Vagina (tissue), 2 donors: ENCODE measurements at places on chromosomes 3 and 15.

DNA sequence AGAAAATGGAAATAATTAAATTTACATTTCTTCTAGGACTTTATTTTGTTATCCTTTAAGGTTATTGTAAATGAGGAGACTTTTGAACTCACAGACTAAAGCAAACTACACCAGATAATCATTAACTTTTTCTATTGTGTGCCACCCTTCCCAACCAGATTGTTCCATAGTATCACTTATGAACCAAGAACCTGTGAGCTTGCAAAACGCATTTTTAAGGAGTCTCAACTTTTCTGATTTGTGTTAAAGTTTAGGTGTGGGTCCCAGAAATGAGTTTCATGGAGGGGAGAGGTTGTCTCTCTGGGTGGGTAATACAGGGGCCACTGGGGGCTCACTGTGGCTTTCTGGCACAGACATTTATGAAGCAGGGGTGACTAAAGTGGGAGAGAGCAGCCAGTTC lies 75.7 kb downstream of the IGF1R start:
- DNase-seq = no peak

DNA sequence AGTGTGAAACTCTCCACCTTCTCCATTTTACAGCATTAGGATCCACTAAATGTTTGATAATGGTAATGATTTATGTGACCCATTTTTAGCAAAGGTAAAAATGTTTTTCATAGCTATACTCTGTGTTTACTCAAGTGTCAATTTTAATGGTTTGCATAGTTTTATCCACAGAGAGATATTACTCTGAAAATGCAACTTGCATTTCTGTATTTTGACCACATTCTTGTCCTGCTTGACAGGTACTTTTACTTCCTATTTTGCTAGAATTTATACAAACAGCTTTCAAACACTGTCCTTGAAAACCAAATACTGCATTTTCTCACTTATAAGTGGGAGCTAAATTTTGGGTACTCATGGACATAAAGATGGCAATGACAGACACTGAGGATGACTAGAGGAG lies 62.9 kb downstream of the SERPINI1 start:
- DNase-seq = no peak

DNA sequence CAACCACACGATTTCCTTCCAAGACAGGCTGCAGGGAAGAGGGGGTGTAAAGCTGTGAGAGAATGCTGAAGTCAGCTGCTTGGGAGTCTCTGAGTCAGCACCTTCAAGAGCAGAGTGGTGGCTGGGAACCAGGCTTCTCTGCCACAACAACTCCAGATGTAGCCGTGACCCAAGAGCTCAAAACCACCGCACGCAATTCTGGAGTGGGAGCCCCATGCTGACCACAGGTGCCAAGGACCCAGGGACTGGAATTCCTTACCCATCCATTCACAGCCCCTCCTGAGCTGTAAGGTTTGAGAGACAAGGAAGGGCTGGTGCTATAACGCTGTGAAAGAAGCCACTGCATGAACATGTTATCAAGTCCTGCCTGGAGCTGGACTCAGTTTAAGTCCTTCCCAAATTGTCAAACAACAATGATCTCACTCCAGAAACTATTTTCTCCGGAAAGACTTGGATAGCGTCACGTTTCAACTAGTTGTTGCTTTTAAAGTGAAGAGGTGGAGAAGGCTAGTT lies 61.4 kb downstream of the UMPS start:
- DNase-seq = no peak

DNA sequence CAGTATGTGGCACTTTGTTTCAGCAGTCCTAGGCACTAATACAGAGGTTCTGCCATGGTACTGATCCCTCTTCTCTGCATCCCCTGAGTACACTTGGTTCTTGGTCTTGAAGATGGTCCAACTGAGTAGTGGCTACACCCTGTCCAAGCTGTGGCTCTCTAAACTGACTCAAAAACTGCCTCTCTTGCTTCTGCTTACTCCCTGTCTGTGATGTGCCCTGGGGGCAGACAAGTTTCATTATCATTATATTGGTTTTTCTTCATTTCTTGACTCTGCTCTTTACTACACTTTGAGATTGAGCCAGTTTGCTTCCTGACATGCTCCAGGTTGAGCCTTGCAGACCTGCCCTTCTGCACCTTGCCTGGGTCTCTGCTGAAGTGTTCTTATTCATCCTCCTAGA lies 18.9 kb upstream of the ST3GAL6 start:
- DNase-seq = no peak

- DNase-seq = no peak
These were observed 810.6 kb upstream of the NR2F2 start for GRCh38 chr15:95519887-95520286.

DNA sequence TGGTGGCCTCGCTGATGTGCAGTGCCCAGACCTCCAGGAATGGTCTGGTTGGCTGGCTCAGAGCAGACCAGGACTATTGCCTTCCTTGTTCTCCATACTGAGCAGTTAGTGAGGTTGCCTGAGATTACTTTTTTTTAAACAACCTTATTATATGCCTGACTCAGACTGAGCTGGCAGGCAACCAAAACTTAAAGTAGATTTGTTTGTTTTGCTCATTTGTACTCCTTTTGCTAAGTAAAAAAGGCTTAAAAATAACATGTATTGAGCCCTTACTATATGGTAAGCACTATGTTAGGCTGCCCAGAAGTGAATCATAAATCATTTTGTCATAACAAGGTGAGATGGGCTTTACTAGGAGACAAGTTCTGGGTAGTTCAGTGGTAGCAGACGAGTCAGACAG lies 92.4 kb downstream of the GHSR start:
- no peak for DNase-seq

- DNase-seq = no peak
These were observed 129.6 kb downstream of the SEMA6D start for GRCh38 chr15:47846876-47847275.

DNA sequence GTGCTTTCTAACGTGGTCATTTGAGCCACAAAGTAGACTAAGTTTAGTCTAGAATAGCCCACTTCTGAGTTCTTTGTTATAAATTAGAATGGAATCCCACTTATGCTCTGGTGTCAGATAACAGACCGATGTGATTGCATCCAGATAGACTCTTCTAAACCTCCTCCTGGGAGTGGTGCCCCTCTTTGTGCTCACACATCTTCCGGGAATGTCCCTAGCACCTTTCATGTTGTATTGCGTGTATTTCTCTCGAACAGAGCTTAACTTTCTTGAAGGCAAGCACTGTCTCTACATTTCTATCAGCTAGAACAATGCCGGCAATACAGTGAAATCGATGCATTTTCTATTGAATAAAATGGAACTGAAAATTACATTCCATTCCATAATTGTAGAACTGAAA lies 23.0 kb downstream of the CP start:
- DNase-seq = no peak

GRCh38 chr15:39364721-39365120 lies 216.2 kb upstream of the THBS1 start:
- DNase-seq = no peak

GRCh38 chr15:69848551-69849231 lies 249.0 kb downstream of the TLE3 start:
- DNase-seq = no peak

DNA sequence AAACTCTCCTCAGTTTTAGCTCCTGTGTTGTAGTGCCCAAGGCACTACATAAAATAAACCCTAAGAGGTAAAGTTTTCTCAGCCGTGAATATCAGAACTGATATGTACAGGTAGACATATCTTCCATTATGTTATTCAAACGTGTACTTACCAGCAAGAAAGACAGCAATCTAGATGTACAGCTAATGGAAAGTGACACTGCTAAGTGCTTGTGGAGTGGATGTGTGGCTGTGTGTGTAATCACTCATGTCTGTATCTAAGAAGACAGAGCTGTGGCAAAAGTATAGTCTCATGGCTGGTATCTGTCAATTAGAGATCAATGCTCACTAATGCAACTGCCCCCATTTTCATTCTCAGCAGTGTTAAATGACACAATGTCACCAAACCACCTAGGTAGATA lies 101.3 kb downstream of the FMN1 start:
- DNase-seq = no peak

- peak; percentile 88 for DNase-seq
These were observed 40.8 kb downstream of the CLSTN2 start for GRCh38 chr3:139975594-139976365.

- no peak for DNase-seq
These were observed 1.1 kb downstream of the KCNH8 start for GRCh38 chr3:19149368-19149767.

GRCh38 chr15:90174140-90174875 lies 26.8 kb upstream of the SEMA4B start:
- DNase-seq = no peak

DNA sequence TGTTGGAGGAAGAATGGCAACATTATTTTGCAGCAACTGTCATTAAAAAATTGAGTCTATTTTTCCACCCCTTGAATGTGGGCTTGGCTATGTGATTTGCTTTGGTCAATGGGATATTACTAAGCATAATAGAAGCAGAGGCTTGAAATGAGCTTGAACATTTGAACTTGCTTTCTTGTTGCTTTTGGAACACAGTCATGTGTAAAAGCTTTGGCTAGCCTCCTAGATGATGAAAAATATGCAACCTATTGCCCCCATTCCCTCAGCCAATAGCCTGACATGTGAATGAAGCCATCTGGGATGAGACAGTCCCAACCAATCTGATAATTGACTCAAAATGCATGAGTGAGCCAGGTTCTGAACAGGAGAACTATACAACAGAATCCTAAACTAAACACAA lies 78.4 kb downstream of the PLSCR2 start:
- no peak for DNase-seq

DNA sequence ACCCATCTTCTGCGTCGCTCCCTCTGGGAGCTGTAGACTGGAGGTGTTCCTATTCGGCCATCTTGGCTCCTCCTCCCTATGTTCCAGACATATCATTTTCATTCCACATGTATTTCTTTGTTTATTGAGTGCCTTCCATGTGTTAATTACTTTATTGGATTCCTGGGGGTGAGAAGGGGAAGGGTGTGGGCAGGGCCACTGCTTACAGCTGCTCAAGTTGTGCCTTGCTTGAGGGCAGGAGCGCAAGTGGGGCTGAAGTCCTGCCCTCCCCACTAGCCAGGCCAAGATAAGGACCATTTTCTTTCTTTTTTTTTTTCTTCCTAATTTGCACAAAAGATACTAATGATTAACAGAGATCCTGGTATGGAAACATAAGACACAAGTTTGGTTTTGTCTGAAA lies 224.8 kb downstream of the LPP start:
- DNase-seq = no peak

DNA sequence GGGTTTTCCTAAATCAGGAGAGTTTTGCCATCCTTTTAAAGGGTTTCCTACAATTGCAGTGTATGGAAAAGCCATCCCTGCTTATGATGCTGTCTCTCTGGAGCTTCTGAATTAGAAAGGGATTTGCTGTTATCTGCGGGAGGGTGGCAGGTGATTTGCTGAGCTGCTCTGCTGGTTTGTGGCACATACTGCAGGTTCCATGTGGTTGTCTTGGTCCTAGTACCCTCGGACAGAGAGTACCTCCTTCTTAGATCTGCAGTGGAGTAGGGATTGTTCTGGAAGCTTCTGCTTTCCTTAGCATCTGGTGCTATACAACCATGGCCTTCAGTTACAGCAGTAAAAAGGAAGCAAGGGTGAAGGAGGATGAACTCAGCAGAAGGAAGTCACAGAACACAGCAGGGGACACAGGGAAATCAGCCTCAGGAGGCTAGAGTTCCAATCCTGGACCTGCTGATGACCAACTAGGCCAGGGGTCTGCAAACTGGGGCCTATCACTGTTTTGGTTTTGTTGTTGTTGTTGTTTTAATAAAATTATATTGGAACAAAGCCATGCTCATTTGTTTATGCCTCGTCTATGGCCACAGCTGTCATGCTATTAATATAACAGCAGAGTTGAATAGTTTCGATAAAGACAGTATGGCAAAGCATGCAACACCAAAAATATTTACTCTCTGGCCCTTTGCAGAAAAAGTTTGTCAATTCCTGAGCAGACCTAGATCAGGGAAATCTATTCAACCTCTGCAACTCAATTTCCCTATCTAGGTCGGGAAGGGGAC lies 39.5 kb downstream of the STARD5 start:
- no peak for DNase-seq

- no peak for DNase-seq
These were observed 125.1 kb downstream of the GABRG3 start for GRCh38 chr15:27095886-27096624.

DNA sequence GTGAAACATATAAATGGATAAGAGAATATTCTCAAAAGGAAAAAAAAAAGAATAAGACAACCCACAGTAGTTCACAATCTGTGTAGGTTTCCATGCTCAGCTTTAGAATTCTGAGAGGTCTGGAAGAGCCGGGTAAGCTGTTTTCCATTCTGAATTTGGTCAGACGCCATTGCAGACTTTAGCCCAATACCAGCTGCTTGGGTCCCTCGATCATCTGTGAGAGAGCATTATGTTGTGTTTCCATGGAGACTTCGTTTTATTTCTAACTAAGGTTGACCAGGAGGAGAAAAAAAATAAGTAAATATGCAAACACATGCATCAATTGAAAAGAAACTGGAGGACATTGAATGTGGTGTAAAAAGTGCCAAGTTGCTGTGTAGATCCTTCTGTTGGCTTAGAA lies 25.5 kb downstream of the KCNAB1 start:
- no peak for DNase-seq

GRCh38 chr3:29971895-29972294 lies 634.5 kb upstream of the TGFBR2 start:
- no peak for DNase-seq

- no peak for DNase-seq
These were observed 21.6 kb downstream of the RPL22L1 start for GRCh38 chr3:170848292-170848917.

DNA sequence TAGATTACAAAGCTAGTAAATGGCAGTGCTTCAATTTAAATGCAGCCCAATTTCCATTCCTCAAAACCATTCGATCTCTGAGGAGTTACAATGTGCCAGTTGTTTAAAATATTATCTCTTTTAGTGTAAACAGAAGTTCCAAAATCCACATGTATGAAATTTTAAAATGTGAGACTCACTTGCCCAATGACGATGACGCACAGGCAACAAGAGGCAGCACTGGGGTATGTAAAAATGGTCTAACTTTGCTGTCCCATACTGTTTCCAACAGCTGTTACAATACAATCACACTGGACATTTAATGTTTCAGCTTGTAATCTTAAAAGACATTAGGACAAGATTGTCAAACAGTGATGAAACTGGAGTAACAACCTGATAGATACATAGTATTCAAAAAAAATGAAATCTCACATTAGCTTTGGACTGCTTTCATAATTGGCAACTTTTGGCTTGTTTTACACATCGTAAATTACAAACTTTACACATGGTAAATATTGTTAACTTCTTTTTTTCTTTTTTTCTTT lies 12.2 kb downstream of the SLTM start:
- DNase-seq = no peak

- no peak for DNase-seq
These were observed 1088.6 kb upstream of the EPHA6 start for GRCh38 chr3:95725770-95726169.
